Left lung (tissue), 14 donors: ENCODE measurements at places on chromosomes 12 and 14.

DNA sequence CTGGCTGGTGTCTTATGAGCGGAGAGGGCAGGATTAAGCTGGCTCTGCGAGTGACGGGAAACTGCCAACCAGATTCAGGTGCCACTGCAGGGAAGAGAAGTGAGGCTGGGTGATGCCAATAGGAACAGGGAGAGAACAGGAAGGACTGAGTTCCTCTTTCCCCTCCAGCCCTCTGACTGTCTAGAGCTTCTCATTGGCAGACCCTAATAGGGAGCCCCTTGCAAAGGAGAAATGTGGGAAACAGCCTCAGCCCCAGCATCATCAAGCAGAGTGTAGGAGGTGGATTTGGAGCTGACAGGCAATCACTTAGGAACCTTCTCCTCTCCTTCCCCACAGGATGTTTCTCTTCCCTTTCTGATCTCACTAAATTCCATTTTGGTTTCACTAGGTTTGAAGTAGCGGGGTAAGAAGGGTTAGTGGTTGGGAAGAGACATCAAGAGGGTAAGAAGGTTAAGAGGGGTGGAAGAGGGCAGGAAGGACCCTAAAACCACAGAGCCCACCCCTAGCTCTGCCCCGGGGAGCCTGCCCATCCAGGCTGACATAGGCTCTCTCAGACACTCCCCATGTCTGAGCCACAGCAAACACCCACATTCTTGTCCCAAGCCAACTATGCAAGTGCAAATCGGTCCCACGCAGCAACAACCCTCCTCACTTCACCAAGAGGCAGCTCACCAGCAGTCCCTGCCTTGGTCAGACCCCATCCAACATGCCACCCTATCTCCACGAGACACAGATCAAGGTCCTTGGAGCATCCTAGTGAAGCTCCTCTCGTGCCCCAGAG lies 111.1 kb downstream of the STAB2 start:
- no peak for DNase-seq

DNA sequence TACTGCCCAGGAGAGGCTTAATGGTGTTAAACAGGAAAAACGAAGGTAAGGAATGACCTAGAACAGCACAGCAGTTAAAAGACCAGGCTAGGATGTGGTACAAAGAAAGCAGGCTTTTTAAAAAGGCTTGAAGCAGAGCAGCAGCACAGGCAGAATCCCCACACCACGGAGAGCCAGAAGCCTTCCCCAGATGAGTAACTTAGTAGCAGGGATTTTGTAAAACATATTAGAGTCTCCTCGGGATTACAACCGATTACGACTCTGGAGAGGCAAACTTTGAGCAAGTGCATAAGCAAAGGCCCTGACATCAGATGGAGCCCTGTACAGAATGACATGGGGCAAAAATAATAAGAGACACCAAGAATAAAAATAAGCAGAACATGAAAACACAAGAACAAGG lies 37.1 kb upstream of the DHRS4 start:
- DNase-seq: no peak

DNA sequence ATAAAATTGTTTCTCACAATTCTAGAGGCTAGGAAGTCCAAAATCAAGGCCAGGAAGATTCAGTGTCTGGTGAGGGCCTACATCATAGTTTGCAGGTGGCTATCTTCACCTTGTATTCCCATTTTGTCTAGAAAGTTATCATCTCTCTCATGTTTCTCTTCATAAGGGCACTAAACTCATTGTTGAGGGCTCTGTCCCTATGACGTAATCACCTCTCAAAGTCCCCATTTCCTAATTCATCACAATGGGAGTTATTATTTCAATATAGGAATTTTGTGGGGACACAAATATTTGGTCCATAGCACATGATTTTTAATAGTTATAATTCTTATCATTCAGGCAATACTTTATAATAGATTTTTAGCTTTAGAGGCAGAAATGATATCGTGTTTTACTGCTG lies 1509.2 kb upstream of the SEL1L start:
- DNase-seq: no peak

GRCh38 chr12:92602930-92603623 lies 99.7 kb upstream of the PLEKHG7 start:
- no peak for DNase-seq

DNA sequence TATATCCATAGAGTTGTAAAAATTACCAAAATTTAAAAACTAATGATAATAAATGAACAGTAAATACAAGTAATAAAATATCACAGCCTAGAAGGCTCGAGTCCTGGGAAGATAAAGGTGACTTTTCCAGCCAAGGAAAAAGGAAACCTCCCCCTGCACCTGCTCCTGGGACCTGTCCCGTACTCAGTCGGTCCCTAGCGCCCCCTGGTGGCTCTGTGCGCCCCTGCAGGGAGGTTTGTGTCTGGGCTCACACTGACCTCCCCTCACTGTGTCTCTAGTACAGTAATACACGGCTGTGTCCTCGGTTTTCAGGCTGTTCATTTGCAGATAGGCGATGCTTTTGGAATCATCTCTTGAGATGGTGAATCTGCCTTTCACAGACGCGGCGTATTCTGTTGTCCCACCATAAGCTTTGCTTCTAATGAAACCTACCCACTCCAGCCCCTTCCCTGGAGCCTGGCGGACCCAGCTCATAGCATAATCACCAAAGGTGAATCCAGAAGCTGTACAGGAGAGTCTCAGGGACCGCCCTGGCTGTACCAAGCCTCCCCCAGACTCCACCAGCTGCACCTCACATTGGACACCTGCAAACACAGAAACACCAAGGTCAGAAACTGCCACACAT lies 1030.4 kb downstream of the TMEM121 start:
- DNase-seq: peak; percentile 90

DNA sequence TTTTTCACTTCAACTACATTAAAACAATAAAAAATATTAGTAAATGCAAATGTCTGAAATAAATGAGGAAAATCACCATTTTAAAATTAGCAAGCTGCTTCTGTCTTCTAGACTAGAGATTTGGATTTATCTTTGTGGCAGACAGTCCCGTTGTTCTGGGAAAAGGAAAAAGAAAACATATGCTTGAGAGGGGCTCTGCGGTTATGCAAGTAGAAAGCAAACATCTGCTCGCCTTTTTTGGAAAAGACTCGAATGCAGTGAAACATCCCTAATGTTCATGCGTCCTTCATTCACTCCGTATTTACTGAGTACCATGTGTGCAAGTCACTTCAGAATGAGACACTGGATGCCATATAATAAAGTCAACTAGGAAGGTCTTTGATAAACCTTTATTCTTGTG lies 44.9 kb downstream of the IFNG start:
- DNase-seq: no peak

DNA sequence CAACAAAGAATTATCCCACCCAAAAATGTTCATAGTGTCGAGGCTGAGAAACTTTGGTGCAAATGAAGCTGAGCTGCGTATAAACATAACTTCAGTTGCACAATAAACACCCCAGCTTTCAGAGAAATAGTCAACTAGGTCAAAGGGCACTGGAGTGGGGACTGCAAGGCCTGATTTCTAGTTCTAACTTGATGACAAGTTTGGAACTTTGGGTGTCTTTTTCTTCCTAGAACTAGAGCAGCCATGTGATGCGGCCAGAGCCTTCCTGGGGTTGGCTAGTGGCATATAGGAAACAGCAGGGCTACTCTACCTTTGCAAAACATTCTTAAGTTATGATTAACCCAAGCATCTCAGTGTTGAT lies 298.4 kb upstream of the AMIGO2 start:
- no peak for DNase-seq

GRCh38 chr12:124954771-124955170 lies 34.2 kb downstream of the DHX37 start:
- no peak for DNase-seq

DNA sequence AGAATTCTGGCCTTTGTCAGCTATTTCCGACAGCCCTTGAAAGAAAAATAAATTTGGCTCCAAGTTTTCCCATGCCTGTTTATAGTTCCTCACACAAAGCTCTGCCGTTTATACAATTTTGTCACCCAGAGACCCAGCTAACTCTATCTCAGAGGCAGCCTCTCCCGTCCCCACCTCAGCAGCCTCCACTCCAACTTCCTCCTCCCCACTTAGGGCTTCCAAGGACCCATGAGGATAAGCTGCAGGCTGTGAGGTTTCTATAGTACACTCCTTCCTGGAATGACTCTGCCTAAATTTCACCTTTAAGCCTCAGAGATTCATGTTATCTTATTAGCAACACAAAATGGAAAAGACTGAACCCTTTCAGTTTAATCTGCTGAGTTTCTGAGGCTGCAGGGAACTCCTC lies 71.8 kb downstream of the TTC9 start:
- DNase-seq: no peak

DNA sequence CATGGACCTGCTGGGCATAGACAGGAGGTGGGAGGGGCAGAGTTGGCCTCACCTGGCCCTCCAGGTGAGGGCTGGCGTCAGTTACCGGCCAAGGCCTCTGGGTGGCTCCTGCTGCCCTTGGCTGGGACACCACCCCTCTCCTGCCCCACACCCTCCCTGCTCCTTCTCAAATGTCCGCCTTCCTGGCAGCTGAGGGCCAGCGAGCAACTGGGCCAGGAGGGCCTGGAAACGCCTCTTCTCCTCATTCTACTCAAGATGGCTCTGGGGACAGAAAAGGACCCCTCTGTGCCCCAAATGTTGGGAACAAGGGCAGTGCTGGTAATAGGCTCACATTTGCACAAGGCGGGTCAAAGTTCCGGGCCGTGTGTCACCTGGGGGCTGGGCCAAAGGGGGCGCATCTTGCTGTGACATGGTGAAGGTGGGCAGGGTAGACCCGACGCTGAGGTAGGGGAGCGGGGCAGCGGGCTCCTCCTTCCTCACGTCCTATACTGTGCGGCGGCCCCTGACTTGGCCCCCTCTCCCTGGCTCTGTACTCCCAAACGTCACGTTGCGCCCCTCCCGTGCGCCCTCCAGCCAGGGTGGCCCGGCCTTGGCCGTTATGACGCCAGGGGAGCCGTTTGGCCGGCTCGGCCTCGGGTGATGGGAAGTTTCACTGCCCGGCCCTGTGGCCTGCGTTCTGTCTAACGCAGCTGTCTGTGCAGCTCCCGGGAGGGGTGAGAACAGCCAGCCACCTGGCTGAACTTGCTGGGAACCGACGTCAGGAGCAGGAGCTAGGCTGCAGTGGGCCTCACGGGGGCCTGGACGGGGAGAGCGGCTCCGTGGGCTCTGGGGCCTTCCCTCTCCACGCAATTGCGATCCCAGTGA lies 18.0 kb upstream of the DLK1 start:
- peak; percentile 48 for DNase-seq

- DNase-seq: no peak
These were observed 492.1 kb upstream of the TMEM132C start for GRCh38 chr12:127774828-127775227.

DNA sequence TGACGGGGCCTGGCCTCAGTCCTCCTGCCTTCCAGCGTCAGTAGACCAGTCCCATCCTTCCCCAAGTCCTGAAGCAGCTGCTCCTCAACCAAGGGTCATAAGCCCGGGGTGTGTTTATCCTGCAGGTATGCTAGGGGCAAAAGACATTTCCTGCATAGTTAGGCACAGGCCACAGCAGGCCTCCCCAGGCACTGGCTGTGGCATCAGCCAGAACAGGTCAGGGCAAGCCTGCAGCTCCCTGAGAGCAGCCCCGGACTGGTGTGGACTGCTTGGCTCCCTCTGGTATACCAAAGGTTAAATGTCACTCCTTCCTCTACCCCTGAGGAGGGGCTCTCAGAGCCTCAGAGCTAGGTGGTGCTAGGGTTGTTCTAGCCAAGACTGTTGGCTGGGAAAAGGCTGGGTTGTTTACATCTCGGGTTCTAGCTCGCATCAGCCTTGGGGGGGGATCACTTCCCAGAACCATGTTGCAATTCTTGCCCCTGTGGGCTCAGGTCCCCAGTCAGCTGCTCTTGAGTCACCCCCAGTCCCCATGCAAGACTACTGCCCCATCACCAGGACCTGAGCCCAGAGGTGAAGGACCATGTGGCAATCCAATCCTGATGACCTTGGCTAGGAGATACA lies 2.9 kb downstream of the MMP14 start:
- no peak for DNase-seq

DNA sequence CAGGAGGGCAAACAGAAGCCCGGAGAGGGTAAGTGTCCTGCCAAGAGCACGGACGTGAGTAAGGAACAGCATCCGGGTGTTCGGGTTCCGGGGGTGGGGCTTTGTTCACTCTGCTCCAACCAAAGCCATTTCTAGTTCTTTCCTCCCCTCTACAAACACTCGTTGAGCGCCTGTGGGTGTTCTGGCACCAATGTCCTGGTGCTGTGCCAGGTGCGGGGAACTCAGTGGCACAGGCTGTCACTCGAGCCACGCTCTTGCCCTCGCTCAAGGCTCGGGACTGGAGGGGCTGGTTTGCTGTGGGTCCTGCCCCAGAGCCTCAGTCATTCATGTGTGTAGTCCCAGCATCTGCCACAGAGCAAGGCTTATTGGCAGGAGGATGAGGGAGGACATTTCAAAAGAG lies 157.5 kb downstream of the CALM1 start:
- no peak for DNase-seq

DNA sequence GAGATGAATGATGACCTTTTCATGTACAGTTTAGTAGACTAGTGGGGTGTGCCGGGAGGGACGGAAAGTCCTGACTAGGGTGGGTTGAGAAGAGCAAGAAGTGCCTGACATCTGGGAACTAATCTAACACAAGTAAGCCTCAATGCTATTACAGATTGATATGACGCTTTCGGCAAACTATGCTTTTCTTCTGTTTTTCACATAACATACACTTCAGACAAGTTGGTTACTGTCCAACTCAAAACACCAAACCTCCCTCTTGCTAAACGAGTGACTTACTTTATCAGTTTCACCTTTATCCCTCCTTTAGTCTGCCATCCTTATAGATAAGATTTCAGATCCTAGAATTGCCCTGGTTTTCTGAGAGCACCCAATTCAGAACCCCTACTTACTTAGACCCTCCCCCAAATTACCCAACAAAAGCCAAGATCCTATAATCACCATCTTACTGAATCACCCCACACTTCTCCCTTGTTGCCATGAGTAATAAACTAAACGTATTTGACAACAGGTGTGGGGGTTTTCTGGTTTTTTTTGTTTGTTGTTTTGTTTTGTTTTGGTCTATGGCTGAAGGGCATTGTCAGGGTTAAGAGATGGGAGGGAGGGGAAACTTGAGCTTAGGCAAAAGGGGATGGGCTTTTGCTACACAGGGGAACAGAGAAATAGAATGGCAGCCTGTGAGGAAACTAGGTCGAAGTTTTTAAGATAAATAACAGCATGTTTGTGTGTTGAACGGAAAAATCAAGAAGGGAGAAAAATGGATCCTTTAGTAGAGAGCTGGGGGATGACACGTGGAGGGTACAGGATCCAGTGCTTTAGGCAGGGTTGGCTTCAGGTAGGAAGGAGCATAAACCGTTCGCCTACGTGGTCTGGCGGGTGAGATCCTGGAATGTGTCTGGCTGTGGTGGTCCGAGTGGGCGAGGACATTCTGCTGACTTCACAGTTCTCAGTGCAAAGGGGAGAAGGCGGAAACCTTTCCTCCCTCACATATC lies 6.1 kb upstream of the PSMA3 start:
- peak; percentile 42 for DNase-seq

DNA sequence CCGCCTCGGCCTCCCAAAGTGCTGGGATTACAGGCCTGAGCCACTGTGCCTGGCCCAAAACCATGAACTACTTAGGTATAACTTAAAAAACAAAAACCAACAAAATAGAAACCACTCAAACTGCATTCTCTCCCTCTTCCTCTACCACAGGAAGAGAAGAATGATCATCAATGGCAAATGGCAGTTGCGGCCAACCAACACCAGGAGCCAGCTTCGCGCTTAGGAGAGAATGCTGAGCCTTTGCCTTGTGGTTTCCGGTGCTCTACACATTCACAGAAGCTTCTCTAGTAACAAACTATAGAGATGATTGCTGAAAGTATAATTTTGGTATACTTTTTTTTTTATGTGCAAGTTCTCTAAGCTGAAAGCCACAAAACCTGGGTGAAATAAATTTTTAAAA lies 17.1 kb downstream of the CATSPERB start:
- no peak for DNase-seq
